ENCODE measurements at places on chromosomes 5 and 9. TPM values are rescaled to one million over a fixed set of nuclear protein-coding genes. Genes with fewer than 3 reads are reported as not detected.
A peak's percentile ranks its signal among the peaks of the same experiment; 100 is the strongest.

ZDHHC12 gene
- total RNA-seq, result 47.1 TPM

CXCL14 gene
- not detected for total RNA-seq

GRM6 gene
- total RNA-seq, result not detected

CDC20B gene
- total RNA-seq, result not detected

GRCh38 chr9:103900466-103900865 lies 193.6 kb upstream of the SMC2 start:
- no peaks in the 10 kb centered on the region for H3K4me1 ChIP-seq
- H3K4me3 ChIP-seq, result no peak overlapping the region
- no peaks in the 10 kb centered on the region for H3K36me3 ChIP-seq
- H3K27ac ChIP-seq, result no peak overlapping the region
- H3K27me3 ChIP-seq, result no peaks in the 10 kb centered on the region

- peak within 1 kb of the TSS; percentile 60 for H3K4me3 ChIP-seq
- H3K27me3 ChIP-seq, result no peaks in the 10 kb centered on the region
- 0 out of 2 replicates have a peak, but pooled peaks cover 3% of the 10 kb centered on the region for H3K36me3 ChIP-seq
- DNase-seq, result peak; percentile 96
- H3K27ac ChIP-seq, result peak within 1 kb of the TSS; percentile 54
These were observed at the start of gene AOPEP for GRCh38 chr9:94726495-94727191. TSS of gene AOPEP (plus strand) at chr9:94726699. CDS start at chr9:94759784, 33,085 bp downstream.

DNA sequence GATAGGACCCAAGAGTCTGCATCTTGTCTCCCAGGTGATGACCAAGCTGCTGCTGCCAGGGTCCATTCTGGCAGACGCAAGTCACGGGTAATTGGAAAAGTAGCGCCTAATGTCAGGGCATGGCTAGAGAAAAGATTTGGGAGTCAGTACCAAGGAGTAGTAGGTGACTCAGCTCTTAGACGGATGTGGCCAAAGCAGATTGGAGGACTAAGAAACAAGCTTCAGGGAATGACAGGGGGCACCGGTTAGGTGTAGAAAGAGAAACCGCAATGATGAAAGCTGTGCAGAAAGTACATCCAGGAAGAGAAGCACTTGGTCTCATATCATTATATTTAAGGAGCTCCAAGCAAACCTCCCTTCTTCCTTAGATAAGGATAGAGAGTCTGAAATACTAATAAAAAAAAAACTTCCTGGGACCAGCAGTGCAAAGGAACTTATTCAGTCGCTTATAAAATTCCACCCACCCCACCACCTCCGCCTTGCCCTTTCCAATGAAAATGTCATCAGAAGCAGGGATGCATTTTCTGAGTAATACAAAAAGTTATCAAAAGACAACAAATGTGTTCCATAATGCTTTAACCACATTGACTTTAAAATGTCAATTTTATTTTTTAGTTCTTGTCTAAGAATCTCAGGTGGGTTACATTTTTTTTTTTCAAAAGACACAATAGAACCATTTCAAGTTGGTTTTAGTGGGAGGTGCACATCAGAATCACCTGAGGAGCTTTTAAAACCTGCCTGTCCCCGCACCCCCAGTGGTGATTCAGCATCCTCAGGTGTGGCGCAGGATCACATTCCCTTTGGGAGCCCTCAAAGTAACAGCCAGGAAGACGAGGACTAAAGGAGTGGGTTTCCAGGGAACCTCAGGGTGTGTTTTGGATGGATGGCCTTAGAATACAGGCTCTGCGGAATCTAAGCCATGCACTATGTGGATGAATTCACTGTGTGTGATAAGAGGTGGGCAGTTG lies 31.2 kb downstream of the PTPN3 start:
- no peaks in the 10 kb centered on the region for H3K36me3 ChIP-seq
- DNase-seq, result no peak
- H3K4me1 ChIP-seq, result peaks cover 10% of the 10 kb centered on the region
- H3K4me3 ChIP-seq, result no peak overlapping the region
- no peaks in the 10 kb centered on the region for H3K27me3 ChIP-seq

DNA sequence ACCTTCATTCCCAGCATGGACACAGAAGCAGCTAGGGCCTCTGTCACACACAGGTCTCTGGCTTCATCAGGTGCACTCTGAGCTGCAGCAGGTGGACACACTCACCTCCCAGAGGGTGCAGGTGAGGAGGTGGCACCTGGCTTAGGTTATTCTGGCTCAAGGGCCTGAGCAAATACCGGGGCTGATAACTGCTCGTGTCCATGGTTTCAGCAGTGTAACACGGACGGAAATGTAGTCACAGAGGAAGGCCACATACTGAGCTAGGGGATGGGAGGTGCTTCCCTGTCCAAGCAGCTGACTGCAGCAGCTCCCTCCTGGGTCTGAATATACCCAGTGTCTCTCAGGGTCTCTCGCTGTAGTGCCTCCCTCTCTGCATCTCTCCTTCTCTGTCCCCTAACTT lies 5.7 kb downstream of the PHF2 start:
- peaks cover 13% of the 10 kb centered on the region for H3K4me1 ChIP-seq
- no peak overlapping the region for H3K27ac ChIP-seq
- no peaks in the 10 kb centered on the region for H3K36me3 ChIP-seq
- no peaks in the 10 kb centered on the region for H3K27me3 ChIP-seq
- H3K4me3 ChIP-seq, result no peak overlapping the region

GRCh38 chr9:26643826-26644225 lies 248.8 kb downstream of the CAAP1 start:
- H3K27ac ChIP-seq, result no peak overlapping the region
- H3K4me3 ChIP-seq, result no peak overlapping the region
- no peaks in the 10 kb centered on the region for H3K27me3 ChIP-seq
- no peaks in the 10 kb centered on the region for H3K4me1 ChIP-seq

DNA sequence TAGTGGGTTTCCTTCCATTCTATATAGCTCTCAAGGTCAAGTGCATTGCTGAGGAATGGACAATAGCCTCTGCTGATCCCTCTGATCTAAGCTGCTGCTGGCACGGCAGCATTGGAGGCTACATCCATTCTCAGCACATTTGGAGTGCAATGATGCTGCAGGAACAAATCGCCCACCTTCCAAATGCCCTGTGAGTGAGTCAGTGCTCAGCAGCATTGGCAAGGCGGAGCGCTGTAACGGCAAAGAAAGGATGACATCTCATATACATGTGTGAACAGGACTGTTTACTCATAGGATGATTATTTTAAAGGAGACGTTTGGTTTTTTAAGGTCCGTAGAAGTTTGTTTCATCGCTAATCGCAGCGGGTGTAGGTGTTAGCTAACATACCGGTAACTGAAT lies 408.7 kb downstream of the ARHGEF28 start:
- H3K4me1 ChIP-seq, result peaks cover 66% of the 10 kb centered on the region
- no peaks in the 10 kb centered on the region for H3K36me3 ChIP-seq
- peak overlapping the region; percentile 39 for H3K27ac ChIP-seq
- DNase-seq, result peak; percentile 75

DNA sequence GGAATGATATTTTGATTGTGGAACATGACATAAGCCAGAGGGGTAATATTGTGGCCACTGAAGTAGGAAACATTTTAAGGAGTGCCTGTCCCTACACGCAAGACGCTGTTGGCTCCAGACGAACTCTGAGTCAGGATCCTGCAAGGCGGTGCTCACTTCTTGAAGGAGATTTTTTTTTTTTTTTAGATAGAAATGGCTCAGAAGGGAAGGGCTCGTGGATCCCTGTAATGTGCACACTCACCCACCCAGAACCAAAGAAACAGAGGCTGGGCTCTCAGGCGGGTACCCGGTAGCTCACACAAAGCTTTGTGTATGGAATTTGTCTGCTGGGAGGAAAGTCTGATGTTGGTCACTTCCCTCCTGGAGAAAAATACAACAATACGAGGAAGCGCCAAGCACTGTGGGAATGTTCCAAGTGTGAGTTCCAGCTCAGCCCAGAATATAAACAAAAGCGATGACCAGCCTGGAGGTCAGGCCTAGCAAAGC lies 25.7 kb downstream of the RAPGEF1 start:
- peak; percentile 90 for DNase-seq
- H3K4me1 ChIP-seq, result peaks cover 36% of the 10 kb centered on the region
- peak overlapping the region; percentile 57 for H3K27ac ChIP-seq
- H3K4me3 ChIP-seq, result no peak overlapping the region
- no peaks in the 10 kb centered on the region for H3K36me3 ChIP-seq

DNA sequence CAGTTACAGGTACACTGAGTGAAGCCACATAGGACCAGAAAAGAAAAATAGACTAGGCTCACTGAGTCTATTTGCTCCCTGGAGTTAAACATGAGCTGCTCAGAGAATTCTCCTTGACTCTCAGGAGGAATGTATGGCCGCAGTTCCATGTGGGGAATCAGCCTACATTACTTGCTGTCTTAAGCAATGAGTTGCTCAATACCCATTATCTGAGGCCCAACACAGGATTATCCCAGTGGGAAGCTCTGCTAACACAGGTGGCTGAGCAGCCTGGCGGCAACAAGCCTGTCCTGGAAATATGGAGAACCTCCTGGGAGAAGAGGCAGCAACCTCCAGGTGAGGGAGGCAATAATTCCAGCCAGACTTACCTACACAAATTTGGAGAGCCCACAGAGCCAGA lies 177.5 kb upstream of the NREP start:
- peaks cover 10% of the 10 kb centered on the region for H3K4me1 ChIP-seq
- H3K27ac ChIP-seq, result no peak overlapping the region
- H3K36me3 ChIP-seq, result no peaks in the 10 kb centered on the region
- H3K27me3 ChIP-seq, result no peaks in the 10 kb centered on the region
- no peak overlapping the region for H3K4me3 ChIP-seq
- no peak for DNase-seq

DNA sequence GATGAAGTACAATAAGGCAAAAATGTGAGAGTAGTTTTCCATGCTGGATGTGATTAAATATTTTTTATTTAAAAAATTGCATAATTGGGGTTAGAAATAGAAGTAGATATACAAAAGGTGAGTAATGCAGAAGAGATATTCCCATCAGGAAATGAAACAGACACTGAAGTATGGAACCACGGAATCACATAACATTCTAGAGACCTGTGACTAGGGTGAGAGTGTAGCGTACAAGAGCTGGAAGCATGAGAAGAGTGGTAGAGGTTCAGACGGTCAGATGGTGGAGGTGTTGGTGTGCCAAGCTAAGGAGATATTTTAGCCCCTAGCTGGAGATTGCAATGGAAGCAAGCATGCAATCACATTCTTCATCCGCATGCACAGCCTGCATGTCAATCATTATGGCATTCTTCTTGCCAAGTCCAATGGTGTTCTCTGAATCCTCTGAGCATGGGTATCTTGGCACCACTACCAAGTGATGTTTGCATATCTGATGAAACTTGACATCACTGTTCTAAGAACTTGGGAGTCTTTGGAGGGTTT lies 587.8 kb downstream of the PSAT1 start:
- DNase-seq, result no peak
- H3K4me3 ChIP-seq, result no peak overlapping the region
- no peaks in the 10 kb centered on the region for H3K36me3 ChIP-seq
- peaks cover 4% of the 10 kb centered on the region for H3K4me1 ChIP-seq
- H3K27ac ChIP-seq, result no peak overlapping the region
- no peaks in the 10 kb centered on the region for H3K27me3 ChIP-seq

- H3K4me3 ChIP-seq, result no peak overlapping the region
- H3K27ac ChIP-seq, result no peak overlapping the region
- no peaks in the 10 kb centered on the region for H3K27me3 ChIP-seq
- DNase-seq, result no peak
- H3K36me3 ChIP-seq, result peaks cover 79% of the 10 kb centered on the region
These were observed 27.1 kb downstream of the HNRNPH1 start for GRCh38 chr5:179596421-179596820.

- H3K4me3 ChIP-seq, result no peak overlapping the region
- no peak overlapping the region for H3K27ac ChIP-seq
- H3K4me1 ChIP-seq, result peaks cover 14% of the 10 kb centered on the region
- no peaks in the 10 kb centered on the region for H3K27me3 ChIP-seq
- no peak for DNase-seq
These were observed 209.5 kb downstream of the MEF2C start for GRCh38 chr5:88673253-88674105.

GRCh38 chr5:158203261-158203660 lies 344.3 kb upstream of the CLINT1 start:
- H3K36me3 ChIP-seq, result no peaks in the 10 kb centered on the region
- no peak overlapping the region for H3K27ac ChIP-seq
- no peaks in the 10 kb centered on the region for H3K4me1 ChIP-seq
- H3K4me3 ChIP-seq, result no peak overlapping the region
- no peaks in the 10 kb centered on the region for H3K27me3 ChIP-seq

Measured in SJSA1 (cell line).